T-helper 1 cell (primary cell): ENCODE measurements at places on chromosomes 11 and 22.
A peak's percentile ranks its signal among the peaks of the same experiment; 100 is the strongest.

GRCh38 chr22:48488149-48488551 lies 1339.5 kb downstream of the BRD1 start:
- DNase-seq, result no peak

GRCh38 chr11:12801976-12802375 lies 127.8 kb downstream of the TEAD1 start:
- DNase-seq, result no peak

- DNase-seq, result no peak
These were observed 101.4 kb downstream of the C11orf58 start for GRCh38 chr11:16839821-16840220.

- DNase-seq, result no peak
These were observed 90.0 kb downstream of the FDX1 start for GRCh38 chr11:110519796-110520195.

DNA sequence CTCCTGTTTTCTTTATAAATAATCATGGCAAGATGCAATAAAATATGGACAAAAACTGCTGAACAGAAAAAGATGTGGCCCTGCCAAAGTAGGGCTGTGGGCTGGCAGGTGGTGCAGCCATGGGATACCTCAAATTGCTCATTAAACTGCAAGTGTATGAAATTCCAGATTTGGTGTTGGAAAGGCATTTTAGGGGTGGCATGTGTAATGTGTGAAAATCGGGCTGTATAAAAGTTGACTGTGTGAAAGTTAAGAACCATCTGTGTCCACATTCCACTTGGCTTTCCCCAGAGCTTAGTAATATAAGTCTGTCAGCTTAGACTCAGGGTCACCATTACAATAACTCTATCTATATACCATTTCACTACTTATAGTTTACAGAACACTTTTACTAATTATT lies 34.8 kb upstream of the FZD4 start:
- DNase-seq, result no peak

GRCh38 chr11:72441752-72442207 lies 7.4 kb upstream of the CLPB start:
- DNase-seq, result no peak

GRCh38 chr11:13962562-13963168 lies at the start of gene SPON1:
Gene SPON1, plus strand, starts transcription at chr11:13962723. Its CDS starts 182 bp downstream, at chr11:13962905.
- DNase-seq, result peak; percentile 14

- no peak for DNase-seq
These were observed 4.5 kb upstream of the MAPK8IP1 start for GRCh38 chr11:45880772-45881570.

- no peak for DNase-seq
These were observed 74.9 kb downstream of the SMCO4 start for GRCh38 chr11:93468290-93468689.

- no peak for DNase-seq
These were observed 56.3 kb downstream of the SLN start for GRCh38 chr11:107655602-107656001.

DNA sequence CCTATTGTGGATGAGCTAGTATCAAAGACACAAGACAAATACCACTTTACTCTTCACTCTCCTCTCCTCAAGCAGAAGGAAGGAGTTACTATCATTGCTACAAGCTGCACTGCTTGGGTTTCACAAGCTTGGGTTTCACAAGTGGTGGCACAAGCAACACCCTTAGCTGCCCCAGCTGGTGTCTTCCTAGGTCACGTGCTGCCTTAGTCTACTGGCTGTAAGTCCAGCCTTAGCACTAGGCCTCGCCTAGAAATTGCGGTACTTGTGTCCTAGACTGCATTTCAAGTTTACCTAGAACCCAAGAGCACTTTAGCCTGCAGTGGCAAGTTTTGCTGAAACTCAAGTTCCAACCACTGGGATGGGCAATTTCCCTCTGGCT lies 86.6 kb downstream of the EHF start:
- no peak for DNase-seq

GRCh38 chr11:45624095-45624494 lies 41.3 kb downstream of the CHST1 start:
- DNase-seq, result no peak

GRCh38 chr22:30720263-30720837 lies 25.7 kb downstream of the OSBP2 start:
- DNase-seq, result no peak

GRCh38 chr22:41998361-41999261 lies at the start of gene WBP2NL:
Gene WBP2NL, plus strand, starts transcription at chr22:41998788. Its CDS starts 31 bp downstream, at chr22:41998819.
- peak; percentile 92 for DNase-seq

GRCh38 chr11:90704510-90704909 lies 481.7 kb upstream of the CHORDC1 start:
- no peak for DNase-seq

GRCh38 chr22:41966607-41967240 lies 2.5 kb upstream of the SEPTIN3 start:
- DNase-seq, result peak; percentile 32
